ENCODE measurements at places on chromosomes 2 and 18.

DNA sequence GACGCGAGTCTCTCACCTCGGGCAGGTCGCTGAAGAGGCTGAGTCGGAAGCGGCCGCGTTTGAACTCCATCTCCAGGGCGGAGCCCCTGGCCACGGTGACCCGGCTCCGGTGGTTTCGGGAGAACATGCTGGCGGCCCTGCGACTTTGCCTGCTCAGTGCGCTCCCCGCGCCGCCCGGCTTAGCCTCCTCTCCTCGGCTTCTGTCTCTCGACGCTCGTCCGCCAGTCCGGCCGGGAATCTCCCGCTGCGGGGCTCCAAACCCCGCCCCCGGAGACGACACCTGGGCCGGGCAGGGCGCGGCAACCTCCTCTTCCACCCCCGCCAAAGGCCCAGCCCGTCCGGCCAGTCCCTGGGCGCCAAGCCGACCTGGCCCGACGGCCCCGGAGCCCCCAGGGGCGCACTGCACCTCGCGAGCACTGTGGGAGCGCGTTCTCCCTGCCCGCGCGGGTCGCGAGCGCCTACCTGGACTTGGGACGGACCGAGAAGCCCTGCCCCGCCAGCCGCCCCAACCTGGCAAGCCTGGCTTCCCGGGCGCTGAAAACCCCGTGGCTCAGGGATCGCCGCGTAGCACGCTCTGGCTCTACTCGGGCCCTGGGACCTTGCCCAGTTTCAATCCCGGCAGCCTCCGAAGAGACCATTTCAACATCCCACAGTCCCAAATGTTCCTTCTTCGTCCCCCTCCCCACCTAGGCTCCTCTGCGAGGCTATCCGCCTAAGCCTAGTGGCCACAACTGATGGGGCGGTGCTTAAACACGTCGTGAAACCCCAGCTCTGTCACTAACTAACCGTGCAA, at the start of gene RTKN:
Gene RTKN (minus strand): TSS at position 248 of the 793 bp plus-strand sequence. CDS start 121 bp downstream, at position 127.
- no peak for DNase-seq

GRCh38 chr2:198368089-198368488, 563.7 kb downstream of the PLCL1 start:
- DNase-seq: no peak

DNA sequence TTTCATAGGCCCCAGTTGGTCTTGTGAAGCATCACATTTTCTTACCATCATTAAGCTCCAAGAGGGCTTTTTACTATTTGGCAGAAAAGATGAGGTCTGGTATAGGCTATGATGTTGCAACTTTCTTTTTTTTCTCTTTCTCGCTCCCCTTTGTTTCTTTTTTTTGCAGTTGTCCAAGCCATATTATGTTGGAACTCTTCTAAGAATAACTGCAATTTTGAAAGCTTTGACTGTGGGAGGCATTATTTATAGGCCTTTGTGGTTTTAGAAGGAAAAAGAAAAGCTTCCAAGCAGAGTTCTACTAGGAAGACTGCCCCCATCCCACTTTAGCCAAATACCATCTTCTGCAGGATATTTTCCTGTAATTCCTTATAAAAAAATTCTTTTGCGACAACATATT, 571.6 kb downstream of the ARHGAP15 start:
- no peak for DNase-seq

DNA sequence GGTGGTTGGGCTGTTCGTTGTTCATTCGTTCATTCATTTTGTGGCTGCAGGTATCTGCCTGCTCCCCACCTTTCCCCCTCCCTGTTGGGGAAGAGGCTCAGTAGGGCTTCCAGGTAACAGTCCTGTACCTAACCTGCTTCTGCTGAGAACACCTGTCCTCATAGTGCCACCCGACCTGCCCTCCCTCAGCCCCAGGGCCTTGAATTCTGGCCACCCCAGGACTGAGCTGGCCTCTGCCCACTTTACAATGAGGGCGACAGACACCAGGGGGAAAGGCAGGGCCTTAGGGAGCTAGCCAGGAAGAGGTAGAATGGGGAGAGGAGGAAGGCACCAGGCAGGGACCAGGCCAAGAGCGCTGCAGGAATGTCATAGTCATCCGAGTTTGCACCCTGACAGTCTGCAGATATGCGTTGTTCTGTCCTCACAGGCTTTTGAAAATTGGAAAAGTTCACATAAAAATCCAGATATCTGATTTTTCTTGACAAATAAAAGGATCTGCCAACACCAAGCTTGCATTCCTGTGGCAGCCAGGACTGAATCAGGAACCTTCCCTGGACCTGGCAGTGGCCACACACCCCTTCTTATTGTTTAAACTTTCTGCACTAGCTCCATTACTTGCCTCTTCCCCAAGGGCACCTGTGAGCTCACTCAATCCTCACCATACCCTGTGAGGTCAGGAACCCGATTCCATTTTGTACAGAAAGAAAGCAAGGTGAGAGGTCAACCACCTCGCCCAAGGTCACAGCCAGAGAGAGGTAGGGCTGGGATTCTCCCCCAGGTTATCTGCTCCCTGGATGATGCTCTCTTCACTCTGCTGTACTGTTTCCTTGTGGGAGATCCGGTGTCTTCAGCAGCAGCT, 35.3 kb upstream of the MRPL33 start:
- DNase-seq: no peak

DNA sequence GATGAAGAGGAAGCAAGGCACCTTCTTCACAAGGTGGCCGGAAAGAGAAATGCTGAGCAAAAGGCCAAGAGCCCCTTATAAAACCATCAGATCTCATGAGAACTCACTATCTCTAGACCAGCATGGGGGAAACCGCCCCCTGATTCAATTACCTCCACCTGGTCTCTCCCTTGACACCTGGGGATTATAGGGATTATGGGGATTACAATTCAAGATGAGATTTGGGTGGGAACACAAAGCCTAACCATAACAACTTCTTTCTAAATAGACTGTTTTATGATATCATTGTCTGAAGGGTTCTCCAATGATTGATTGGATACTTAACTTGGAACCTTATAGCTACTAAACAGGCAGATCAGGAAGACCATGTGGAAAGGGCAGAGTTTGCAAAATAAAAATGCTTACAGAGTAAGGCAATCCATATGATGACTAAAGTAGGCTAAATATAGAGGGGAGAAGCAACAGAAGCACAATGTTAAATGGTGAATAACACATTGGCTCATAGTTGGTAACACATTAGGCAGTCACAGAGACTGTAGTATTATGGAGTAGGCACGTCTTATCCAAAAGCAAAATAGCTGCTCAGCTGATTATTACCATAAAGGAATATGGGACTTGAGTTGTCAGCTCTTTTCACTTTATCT, 179.0 kb downstream of the BARD1 start:
- no peak for DNase-seq
